ENCODE measurements at places on chromosomes 1 and 21. TPM values are rescaled to one million over a fixed set of nuclear protein-coding genes. Genes with fewer than 3 reads are reported as not detected.

- H3K36me3 ChIP-seq = no peaks in the 10 kb centered on the region
- no peaks in the 10 kb centered on the region for H3K27me3 ChIP-seq
- no peak overlapping the region for H3K4me3 ChIP-seq
- H3K4me1 ChIP-seq = no peaks in the 10 kb centered on the region
- DNase-seq = no peak
- H3K27ac ChIP-seq = no peak overlapping the region
These were observed 507.0 kb downstream of the AJAP1 start for GRCh38 chr1:5161372-5161771.

GRCh38 chr1:70504176-70504820 is 93.2 kb downstream of the CTH start:
- H3K4me3 ChIP-seq = no peak overlapping the region
- H3K27ac ChIP-seq = peak overlapping the region; percentile 38
- peaks cover 8% of the 10 kb centered on the region for H3K4me1 ChIP-seq
- DNase-seq = no peak

- H3K27ac ChIP-seq = no peak overlapping the region
- DNase-seq = no peak
- no peak overlapping the region for H3K4me3 ChIP-seq
- no peaks in the 10 kb centered on the region for H3K36me3 ChIP-seq
- H3K27me3 ChIP-seq = no peaks in the 10 kb centered on the region
These were observed 116.0 kb downstream of the NOS1AP start for GRCh38 chr1:162185314-162186025.

DNA sequence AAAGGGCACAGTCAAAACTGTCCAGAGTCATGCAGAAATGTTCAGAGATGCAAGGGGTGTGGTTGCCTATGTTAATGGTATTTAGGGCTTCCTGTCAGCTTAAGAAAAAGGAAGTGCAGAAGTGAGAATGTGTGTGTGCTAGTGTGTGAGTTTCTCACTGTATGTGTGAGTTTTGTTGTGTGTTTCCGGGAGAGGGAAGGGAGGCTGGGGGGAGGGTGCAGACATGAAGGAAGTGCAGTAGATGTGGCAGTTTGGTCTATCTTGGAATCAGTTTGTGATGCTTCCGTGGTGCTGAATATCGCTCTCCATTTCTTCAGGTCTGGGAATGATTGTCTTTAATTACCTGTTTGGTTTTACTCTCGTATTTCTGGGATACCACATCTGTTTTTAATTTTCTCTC is 16.5 kb upstream of the ATP6V1G3 start:
- H3K4me1 ChIP-seq = no peaks in the 10 kb centered on the region
- H3K36me3 ChIP-seq = no peaks in the 10 kb centered on the region
- no peak overlapping the region for H3K4me3 ChIP-seq
- H3K27ac ChIP-seq = no peak overlapping the region

- no peaks in the 10 kb centered on the region for H3K27me3 ChIP-seq
- H3K27ac ChIP-seq = no peak overlapping the region
- H3K4me3 ChIP-seq = no peak overlapping the region
- H3K4me1 ChIP-seq = no peaks in the 10 kb centered on the region
- DNase-seq = no peak
These were observed 72.9 kb downstream of the SETD4 start for GRCh38 chr21:35987475-35987874.

- H3K4me3 ChIP-seq = no peak overlapping the region
- no peaks in the 10 kb centered on the region for H3K27me3 ChIP-seq
- H3K36me3 ChIP-seq = no peaks in the 10 kb centered on the region
- H3K4me1 ChIP-seq = no peaks in the 10 kb centered on the region
- DNase-seq = no peak
- no peak overlapping the region for H3K27ac ChIP-seq
These were observed 142.4 kb downstream of the ZP4 start for GRCh38 chr1:237748171-237748960.

The CD1B gene
- total RNA-seq = not detected

The SMPDL3B gene
- total RNA-seq = 6.6 TPM

The GBP5 gene
- 1.6 TPM for total RNA-seq

The RIMS3 gene
- 6.2 TPM for total RNA-seq

Measured in uterus (tissue), 4 donors.